ENCODE measurements at places on chromosomes 11 and 22. TPM values are rescaled to one million over a fixed set of nuclear protein-coding genes. Genes with fewer than 3 reads are reported as not detected.

Gene C1QTNF4
- 15.8 TPM for total RNA-seq

Gene DNAJC4
- 14.7 TPM for total RNA-seq

- no peak for DNase-seq
These were observed 136.4 kb downstream of the BRD1 start for GRCh38 chr22:49691256-49691655.

DNA sequence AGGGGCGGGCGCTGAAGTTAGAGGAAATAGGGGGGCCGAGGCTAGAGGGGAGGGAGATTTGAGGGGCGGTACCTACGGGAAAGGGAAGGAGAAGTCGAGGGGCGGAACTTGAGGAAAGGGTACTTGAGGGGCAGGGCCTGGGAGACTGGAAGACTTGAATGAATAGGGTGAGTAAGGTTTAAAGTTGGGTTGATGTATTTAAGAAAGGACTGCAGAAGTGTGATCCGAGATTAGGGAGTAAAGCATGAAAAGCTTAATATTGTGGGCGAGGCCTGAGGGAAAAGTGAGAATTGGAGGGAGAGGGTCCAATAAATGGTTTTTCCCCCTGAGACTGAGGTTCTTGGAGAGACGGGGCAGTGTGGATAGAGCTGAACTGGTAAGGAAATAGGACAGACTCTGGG, 723 bp downstream of the HSCB start:
- no peak for DNase-seq

Gene GSTT2B
- 1.1 TPM for total RNA-seq

- DNase-seq, result no peak
These were observed 99.3 kb upstream of the SYT13 start for GRCh38 chr11:45385423-45385822.

Gene POLA2
- 7.2 TPM for total RNA-seq

DNA sequence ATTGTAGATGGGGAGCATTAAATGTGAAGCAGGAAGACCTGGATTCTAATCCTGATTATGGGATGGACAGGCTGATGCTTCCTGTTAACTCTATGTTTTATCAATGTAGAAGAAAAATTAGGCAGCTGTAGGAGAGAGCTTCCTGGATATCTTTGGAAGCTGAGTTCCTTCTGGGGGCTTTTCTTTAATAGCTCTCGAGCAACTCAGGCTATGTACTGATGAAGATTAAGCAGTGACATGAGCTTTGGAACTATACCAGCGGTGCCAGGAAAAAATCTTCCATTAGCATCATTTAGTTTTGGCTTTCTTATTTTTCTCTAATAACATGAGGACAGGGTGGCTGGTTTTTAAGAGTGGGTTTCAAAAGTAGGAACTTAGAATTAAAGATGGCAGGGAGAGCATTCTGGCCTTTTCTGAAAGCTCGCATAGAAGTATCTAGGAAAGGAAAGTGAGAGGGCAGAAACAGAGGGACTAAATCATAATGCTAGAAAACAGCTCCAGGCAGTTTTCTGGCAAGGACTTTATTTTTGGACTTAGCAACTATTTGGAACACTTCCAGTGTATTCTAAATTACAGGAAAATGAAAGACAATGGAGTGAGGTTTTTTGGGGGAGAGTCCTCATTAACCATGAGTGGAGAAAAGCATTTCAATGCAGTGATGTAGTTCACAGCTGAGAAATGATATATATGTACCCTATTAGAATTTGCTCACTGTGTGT, 69.2 kb upstream of the RRM1 start:
- no peak for DNase-seq

Gene PRRG4
- total RNA-seq, result 1.6 TPM

GRCh38 chr22:40967111-40967760, 16.1 kb downstream of the RBX1 start:
- no peak for DNase-seq

Gene HDAC10
- total RNA-seq, result 18.5 TPM

Gene KCNQ1OT1
- 6.8 TPM for total RNA-seq

- DNase-seq, result no peak
These were observed at the start of gene LARGE1 for GRCh38 chr22:33920197-33920540. Gene LARGE1, minus strand, starts transcription at chr22:33920476.

Gene CDC45
- total RNA-seq, result 4.0 TPM

DNA sequence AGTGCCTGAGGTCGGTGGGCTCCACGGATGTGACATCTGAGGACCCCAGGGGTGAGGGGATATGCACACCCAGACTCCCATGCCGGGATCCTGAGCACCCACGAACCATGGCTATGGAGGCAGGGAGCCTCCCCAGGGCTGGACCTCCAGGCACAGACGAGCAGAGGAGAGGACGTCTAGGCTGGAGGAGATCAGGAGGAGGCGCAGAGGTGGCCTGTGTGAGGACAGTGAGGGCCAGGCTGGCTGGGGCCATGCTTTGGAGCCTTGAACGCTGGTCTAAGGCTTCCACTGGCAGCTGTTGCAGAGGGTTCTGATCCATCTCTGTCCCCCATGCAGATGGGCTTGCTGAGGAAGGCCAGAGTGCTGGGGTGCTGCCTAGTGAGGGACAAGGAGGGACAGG, 29.0 kb downstream of the FGF4 start:
- no peak for DNase-seq

Gene NEFH
- 20.3 TPM for total RNA-seq

Gene CCDC87
- total RNA-seq, result 0.77 TPM

DNA sequence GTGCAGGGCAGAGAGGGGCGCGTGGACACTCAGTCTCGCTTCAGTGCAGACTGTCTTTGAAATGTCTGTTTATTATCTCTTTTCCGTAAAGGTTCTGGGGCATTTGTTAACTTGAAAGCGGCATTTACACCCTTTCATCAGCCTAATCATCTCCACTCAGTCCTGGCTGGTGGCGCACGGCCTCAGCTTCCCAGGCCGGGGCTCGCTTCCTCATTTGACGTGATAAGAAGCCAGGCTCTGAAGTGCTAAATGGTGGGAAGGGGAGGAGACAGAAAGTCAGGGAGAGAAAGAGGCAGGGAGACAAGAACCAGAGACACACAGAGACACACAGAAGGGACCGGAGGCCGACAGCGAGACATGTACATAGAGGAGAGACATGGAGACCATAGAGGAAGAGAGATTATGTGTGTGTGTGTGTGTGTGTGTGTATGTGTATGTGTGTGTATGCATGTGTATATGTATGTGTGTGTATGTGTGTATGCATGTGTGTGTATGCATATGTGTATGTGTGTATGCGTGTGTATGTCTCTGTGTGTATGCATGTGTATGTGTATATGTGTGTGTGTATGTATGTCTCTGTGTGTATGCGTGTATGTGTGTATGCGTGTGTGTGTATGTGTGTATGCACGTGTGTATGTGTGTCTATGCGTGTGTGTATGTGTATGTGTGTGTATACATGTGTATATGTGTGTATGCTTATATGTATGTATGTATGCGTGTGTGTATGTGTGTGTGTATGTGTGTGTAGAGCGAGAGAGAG, 101.5 kb downstream of the ST3GAL4 start:
- DNase-seq, result no peak

DNA sequence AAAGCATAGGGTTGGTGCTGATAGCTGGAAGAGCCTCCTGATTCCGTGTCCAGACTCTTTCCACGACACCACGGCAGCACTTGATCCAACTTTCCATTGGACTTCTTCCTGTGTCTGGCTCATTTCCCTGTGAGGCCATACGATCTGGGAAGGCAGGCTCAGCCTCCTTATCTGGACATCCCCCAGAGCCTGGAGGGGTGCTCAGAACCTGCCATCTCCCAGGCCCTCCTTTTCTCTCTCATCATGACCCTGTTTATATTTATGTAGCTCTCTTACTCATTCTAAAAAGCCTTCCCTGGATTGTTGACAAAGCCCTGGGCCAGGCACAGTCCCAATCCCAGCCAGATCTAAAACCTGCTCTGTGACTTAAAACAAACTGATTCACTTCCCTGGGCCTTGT, 7.8 kb upstream of the BCL9L start:
- no peak for DNase-seq

Gene ZFPL1
- total RNA-seq, result 32.6 TPM

Gene FOLR2
- 34.1 TPM for total RNA-seq

Gene CHRNA10
- total RNA-seq, result 0.40 TPM

DNA sequence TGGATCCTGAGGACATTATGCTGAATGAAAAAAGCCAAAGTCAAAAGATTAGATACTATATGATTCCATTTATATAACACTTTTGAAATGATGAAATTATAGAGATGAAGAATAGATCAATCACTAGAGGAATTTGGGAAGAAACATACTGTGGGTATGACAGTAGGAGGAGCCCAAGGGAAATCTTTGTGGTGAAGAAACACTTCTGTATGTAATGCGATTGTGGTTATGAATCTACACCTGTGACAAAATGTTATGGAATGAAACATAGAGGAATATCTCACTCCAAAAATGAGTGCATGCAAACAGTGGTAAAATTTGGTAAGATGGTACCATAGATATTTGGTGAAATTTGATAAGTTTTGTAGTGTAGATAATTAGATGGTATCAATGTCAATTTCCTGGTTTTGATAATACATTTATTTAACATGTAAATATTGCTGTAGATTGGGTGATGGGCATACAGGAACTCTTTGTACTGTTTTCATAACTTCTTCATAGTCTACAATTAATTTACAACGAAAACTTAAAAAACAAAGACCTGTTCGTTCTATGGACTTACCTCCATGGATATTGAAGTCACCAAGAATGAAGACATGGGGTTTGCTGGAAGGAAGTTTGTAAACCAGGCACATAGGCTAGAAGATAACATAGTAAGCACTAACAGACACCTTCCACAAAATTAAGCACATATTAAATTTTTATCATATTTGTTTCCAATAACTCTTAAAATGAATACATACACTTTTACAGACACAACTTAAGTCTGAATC, 11.5 kb downstream of the MRGPRX1 start:
- DNase-seq, result no peak

GRCh38 chr22:17444204-17444504, 74.9 kb downstream of the CECR2 start:
- no peak for DNase-seq

Gene BTBD10
- 90.7 TPM for total RNA-seq

Gene ZBTB16
- total RNA-seq, result 12.7 TPM

Gene POTEH
- not detected for total RNA-seq

GRCh38 chr11:31850365-31850764, 39.2 kb upstream of the PAX6 start:
- no peak for DNase-seq

DNA sequence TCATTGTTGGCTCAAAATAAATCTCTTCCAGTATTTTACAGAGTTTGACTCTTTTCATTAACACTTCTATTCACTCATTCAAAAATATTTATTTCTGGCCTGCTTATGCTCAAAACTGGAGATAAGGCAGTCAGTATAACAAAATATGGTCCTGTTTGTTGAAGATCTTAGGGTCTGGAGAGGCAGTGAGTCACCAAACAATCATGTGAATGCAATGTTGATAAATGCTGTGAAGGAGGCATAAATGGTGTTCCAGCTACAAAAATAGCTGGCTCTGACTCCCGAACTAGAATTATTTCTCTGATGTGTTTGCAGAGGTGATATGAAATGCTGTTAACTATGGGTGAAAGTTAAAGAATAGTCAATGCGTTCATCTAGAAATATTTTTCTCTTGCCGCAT, 390.6 kb downstream of the AASDHPPT start:
- no peak for DNase-seq

DNA sequence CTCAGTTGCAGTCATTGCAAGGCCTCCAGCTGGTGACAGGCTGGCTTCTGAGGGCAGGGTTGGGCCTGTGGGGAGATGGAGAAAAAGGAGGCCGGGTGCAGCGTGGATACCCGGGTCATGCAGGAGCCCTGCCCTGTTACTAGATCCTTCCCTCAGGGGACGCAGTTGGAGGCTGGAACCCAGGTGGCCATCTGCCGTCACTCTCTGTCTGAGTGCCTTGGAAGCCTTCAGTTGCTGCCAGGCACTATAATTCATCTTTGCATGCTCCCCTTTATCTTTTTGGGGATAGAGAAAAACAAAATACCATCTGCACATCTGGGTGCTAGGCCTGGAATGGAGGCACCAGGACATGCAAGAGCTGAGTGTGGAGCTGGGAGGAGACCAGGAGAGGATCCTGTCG, 82.7 kb downstream of the TP53I11 start:
- no peak for DNase-seq

Gene UPK2
- 0.17 TPM for total RNA-seq

GRCh38 chr22:39611360-39611759, 40.8 kb downstream of the CACNA1I start:
- DNase-seq, result no peak

Gene APLNR
- total RNA-seq, result 47.5 TPM

DNA sequence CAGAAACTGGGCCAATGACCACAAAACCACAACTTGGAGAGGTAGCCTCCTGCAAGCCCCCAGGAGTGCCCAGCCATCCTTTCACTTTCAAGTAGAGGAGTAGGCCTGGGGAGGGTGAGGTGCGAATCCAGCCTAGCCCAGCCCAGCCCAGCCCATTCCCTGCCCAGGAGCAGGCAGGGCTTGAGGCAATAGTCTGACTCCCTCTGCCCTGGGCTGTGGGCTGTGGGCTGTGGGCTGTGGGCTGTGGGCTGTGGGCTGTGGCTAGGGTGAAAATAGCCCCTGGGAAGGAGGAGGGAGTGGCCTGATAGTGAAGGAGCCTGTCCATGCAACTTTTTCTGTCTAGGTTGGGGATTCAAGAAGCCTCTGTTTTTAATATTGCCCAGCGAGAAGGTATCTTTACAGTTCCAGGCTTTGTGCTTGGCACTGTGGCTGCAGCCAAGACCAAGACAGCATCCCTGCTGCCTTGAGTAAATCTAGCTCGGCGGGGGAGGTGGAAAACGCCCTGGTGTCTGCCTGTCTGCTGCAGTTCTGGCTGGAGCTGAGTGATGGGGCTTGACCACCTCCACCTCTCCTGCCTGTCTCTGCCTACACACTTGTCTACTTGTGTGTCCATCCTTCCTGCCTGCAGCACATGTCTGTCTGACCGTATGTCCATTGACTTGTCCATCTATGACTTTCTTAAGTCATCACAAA, 40.7 kb downstream of the LMO1 start:
- no peak for DNase-seq
